ENCODE measurements at places on chromosomes 2 and 18.

DNA sequence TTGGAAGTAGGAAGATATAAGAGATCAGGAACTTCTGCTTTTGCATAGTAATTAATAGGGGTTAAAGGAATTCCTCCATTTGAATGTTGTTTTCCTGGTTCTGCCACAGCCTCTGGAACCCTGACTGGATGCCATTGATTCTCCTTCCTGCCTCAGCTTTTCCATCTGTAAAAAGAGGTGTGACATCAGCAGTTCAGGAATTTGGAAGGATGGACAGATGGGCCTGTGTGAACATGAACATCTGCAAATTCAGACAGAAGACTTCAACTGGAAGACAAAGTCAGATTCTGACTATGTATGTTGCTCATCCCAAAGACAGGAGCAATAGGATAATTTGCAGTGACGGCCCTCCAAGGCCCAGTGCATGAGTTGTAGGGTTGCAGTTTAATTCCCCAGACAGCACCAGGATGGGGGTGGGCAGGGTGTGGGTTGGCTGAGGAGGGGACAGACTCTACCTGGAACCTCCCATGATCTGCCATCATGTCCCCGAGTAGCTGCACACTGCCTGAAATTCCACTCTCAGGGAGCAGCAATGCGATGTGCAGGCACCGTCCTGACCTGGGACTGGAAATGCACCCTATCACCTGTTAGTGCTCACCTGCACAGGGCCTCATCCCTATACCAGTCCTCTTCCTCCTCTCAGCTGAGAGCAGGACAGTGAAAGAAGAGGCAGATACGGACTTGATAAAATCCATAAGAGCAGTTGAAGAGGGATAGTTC is 98.9 kb upstream of the EPAS1 start:
- no peak for DNase-seq

DNA sequence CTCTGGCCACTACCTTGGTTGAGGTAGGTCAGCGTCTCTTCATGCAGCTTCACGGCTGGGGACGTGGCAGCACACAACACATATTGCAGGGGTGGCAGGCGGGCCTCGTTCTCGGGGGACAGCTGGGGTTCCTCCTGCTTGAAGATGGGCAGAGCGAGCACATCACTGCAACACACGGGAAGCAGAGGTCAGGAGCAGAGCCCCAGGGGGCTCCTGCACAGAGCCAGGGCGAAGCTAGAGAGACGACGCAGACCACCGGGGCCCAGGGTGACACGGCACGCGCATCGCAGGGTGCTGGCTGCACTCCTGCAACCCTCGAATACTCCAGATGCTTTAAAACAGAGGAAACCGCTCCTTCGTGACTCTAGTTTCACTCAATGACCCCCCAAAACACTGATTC is 3.9 kb downstream of the TFCP2L1 start:
- DNase-seq: no peak

- no peak for DNase-seq
Observed at GRCh38 chr18:32695534-32695933, 77.3 kb downstream of the KLHL14 start.

DNA sequence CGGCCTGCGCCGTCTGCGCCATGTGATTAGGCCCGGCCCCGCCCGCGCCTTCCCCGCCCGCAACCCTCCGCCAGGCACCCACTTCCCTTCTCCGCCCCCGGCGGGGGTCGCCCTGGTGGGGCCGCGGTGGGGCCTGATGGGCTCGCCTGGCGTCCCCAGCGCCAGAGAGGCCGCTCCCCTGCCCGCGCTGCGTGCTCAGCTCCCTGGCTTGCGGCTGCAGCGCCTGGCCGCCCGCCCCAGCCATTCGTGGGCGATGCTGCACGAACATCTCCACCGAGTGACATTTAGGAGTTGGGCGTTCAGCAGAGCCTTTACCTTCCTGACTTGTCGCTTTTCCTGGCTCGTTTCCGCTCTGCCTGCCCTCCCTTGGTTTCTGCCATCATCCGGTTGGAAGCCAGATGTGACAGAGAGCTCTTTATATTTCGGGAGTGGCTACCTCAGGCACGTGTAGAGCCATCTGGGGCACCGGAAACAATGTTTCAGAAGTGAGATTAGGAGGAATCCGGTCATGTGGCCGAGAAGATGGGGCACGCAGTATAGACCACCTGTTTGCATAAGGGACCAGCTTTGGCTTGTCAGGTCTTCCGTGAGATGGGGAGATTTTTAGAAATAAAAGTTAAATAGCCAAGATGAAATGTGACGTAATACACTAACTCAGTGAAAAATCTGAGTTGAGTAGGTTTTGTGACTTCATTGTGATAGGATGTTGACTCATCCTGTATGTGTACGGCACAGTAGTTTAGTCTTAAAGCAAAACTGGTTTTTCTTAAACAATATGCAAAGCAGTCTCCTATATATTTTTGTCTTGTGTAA is 1.2 kb downstream of the GLS start:
- peak; percentile 55 for DNase-seq

GRCh38 chr18:49075681-49076080 is 124.9 kb upstream of the SMAD7 start:
- no peak for DNase-seq

- no peak for DNase-seq
Observed at GRCh38 chr2:214322662-214323061, 88.2 kb upstream of the VWC2L start.

GRCh38 chr18:70520867-70521266 is 232.0 kb downstream of the SOCS6 start:
- no peak for DNase-seq

- no peak for DNase-seq
Observed at GRCh38 chr2:117691595-117691994, 122.9 kb upstream of the DDX18 start.

DNA sequence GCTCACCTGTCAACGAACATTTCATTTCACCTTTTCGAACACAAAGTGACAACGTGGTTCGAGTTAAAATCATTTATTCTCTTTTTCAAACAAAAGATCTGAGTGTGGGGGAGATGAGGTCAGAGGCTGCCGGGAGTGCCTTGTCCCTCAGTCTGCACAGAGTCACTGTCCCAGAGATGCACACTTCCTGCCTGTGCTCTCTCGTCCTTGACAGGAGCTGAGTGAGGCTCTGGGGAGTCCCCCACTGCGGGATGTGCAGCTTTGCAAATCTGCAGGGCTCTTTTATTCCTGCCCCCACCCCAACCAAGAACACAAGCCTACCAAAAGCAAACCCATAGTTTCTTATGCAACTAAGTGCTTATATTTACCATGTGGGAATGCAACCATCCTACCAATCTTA is 497.8 kb downstream of the EIPR1 start:
- no peak for DNase-seq

- no peak for DNase-seq
Observed at GRCh38 chr2:101803945-101804696, 106.6 kb downstream of the MAP4K4 start.

DNA sequence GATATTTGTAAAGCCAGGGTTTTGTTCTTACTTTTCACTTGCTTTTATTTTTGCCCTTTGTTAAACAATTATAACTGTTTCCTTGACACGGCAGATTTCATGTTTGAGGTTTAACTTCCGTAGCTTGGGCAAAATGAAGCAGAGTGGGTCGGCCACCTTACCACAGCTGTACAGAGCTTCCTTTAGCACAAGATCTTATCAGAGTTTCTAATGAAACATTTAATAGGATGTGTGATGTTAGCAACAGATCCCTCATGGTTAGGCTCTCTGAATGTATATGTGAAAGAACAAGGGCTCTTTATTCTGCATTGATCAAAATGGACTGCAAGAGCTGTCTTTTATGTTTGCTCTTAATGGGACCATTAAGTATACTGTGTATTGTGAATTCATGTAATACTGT is 22.3 kb downstream of the RNF125 start:
- DNase-seq: peak; percentile 10

DNA sequence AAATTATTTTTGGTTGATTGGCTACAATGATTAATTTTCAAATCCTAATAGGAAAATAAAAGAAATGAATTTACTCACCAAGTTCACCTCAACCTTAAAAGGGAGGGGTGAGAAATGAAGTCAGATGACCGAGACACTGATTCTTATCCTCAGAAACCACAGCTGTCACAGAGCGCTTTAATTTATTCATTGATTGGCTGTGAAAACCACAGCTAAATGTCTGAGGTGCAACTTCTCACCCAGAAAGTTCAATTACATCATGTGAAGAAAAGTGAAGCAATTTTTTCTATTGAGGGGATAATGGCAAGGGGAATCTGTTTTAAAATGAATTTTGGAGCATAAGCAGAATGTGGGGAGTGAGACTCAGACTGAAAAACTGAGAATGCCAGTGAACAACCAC is 128.4 kb downstream of the RNF152 start:
- DNase-seq: no peak

- no peak for DNase-seq
Observed at GRCh38 chr2:180376066-180376465, 369.0 kb upstream of the CWC22 start.

DNA sequence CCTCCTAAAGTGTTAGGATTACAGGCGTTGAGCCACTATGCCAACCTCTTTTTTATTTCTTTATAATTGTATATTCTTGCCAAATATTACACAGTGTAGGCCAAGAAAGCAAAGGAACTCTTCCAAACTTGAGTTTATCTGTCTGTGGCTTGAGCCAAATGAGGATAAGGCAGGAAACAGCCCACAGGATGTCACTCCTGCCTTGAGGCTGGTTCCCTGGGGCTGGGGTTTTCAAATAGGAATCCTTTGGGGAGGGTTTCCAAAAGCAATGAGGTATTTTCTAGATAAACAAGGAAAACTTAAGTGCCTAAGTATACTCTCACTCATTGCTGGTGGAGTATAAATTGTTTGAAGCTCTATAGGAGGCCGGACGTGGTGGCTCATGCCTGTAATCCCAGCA is 56.4 kb downstream of the ADCY3 start:
- no peak for DNase-seq

GRCh38 chr2:196992466-196992865 is 66.0 kb upstream of the PGAP1 start:
- no peak for DNase-seq

Measured in activated T-cell treated with anti-CD3 and anti-CD28 coated beads for 1 hour (primary cell).